ENCODE measurements at places on chromosomes 13 and 19.

DNA sequence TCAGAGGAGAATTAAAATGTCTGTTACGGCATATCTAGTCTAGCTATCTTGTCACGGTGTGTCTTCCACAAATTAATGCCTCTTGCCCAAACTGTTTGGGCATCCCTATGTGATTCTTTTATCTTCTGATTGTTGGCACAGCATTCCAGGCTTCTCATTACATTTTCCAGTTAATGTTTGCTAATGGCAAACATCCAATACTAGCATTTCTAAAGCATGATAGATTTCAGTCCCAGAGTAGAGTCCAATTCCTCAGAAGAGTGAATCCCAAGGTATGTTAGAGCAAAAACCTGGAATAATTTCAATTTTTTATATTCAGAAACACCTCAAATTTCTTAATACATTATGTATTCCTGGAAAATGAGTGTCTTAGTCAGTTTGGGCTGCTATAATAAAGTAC, 684.5 kb upstream of the SLITRK1 start:
- no peak for DNase-seq

GRCh38 chr19:4966591-4966990, 2.3 kb upstream of the KDM4B start:
- no peak for DNase-seq

GRCh38 chr19:21498651-21499050, 6.8 kb upstream of the ZNF429 start:
- no peak for DNase-seq

- DNase-seq: no peak
These were observed 6.0 kb upstream of the CCER2 start for GRCh38 chr19:38917921-38918491.

DNA sequence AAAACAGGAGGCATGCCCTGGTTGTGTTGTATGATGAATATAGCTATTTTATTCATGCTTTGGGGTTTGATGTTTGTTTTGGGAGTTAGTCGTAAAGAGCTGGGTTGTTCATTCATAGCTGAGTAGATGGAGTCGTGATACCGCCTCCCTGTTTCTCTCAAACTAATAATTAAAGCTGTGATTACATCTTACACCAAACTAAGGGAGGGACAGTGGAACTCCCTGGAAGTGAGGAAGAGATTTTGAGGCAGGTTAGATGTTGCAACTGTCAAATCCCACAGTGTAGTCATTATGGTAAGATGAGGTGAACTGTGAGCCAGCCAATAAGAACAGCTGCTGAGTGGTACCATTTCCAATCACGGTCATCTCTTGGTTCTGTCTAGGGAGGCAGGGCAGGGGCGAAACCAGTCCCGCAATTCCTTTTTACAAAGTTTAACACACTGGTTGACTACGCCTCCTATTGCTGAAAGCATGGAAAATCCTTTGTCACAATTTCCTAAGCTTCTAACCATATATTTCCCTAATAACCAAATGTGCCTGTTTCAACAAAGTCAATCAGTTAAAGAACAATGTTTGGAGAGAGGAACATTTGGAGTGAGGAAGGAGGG, 207.6 kb upstream of the SERP2 start:
- DNase-seq: no peak

GRCh38 chr13:97753942-97754670, 199.4 kb upstream of the IPO5 start:
- DNase-seq: no peak

Measured in AG10803 (cell line).